Dermis lymphatic vessel endothelial cell (primary cell): ENCODE measurements at places on chromosomes 5 and 9. TPM values are rescaled to one million over a fixed set of nuclear protein-coding genes. Genes with fewer than 3 reads are reported as not detected.

The BTNL3 gene
- under 0.01 TPM in 2 replicates for total RNA-seq

The PKN3 gene
- 5.8 and 8.5 TPM in 2 replicates for total RNA-seq

The KLHL9 gene
- 35.1 and 45.5 TPM in 2 replicates for total RNA-seq

The PSIP1 gene
- 33.8 and 41.0 TPM in 2 replicates for total RNA-seq

The TAS2R1 gene
- total RNA-seq: not detected in 2 replicates

The RMRP gene
- 120,014 and 177,404 TPM in 2 replicates for total RNA-seq

The FCN1 gene
- not detected in 2 replicates for total RNA-seq

The MLANA gene
- not detected in 2 replicates for total RNA-seq

The CEP120 gene
- total RNA-seq: 13.1 TPM in 2 replicates

The CD72 gene
- total RNA-seq: 0.09 and 0.11 TPM in 2 replicates

The OLFML2A gene
- 4.5 and 4.6 TPM in 2 replicates for total RNA-seq
